Anterior cingulate cortex (tissue), 58 donors: ENCODE measurements at places on chromosomes 5 and 9.

GRCh38 chr5:60710362-60710761, 10.4 kb upstream of the DEPDC1B start:
- DNase-seq, result no peak

GRCh38 chr5:151214614-151215545, 9.0 kb downstream of the CCDC69 start:
- DNase-seq, result no peak

- DNase-seq, result no peak
Observed at GRCh38 chr5:148849461-148849860, 23.1 kb downstream of the ADRB2 start.

DNA sequence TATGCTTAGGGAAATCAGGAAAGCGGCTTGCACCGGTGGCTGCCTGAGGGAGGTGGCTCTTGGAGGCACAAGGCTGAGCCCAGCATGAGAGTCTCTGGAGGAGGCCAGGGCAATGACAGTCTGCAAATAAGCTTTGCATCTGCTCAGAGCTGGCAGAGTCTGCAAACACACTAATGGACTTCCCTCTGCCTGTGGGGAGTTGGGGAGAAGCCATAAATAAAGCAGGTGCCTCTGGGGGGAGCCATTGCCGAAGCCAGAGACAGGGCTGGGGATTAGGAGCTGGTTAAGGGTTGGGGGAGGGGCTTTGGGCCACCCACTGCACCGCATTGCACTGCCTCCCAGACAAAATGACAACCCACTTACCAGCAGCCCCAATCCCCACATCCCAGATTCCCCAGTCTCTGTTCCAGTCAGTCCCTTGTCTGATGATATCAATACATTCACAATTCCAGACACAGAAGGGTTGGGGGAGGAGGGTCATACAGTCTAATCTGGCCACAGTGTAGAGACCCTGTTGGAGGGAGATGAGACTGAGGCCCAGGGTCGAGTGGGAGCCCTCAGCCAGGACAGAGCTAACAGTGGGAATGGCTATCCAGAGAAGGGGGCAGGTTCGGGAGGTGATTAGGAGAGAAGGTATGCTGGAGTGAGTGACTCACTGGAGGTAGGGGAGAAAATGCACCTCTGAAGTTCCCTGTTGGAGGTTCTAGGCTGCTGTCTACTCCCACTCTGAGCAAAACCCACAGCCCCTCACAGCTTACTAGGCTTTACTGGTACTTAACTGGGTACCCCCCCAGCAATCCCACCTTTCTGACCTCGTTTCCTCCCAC, 53.7 kb downstream of the PAX5 start:
- no peak for DNase-seq

DNA sequence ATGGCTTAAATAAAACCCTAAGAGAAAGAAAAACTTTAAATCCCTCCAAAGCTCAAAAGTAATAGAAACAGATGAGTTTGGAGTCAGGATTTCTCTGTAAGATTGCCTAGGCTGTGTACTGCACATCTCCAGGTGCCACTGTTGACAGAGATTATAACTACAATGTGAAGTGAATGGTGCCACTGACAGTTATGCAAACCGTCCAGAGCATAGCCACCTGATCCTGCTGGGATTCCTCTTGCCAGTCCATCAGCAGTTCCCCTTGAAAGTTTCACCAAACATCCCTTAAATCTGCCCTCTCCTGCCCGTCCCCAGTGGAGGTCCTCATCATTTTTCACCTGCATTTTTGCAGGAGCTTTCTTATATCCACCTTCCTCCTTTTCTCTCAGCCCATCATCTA, 42.5 kb downstream of the FXN start:
- DNase-seq, result no peak

- no peak for DNase-seq
Observed at GRCh38 chr9:73684601-73685000, 532.9 kb downstream of the ANXA1 start.

DNA sequence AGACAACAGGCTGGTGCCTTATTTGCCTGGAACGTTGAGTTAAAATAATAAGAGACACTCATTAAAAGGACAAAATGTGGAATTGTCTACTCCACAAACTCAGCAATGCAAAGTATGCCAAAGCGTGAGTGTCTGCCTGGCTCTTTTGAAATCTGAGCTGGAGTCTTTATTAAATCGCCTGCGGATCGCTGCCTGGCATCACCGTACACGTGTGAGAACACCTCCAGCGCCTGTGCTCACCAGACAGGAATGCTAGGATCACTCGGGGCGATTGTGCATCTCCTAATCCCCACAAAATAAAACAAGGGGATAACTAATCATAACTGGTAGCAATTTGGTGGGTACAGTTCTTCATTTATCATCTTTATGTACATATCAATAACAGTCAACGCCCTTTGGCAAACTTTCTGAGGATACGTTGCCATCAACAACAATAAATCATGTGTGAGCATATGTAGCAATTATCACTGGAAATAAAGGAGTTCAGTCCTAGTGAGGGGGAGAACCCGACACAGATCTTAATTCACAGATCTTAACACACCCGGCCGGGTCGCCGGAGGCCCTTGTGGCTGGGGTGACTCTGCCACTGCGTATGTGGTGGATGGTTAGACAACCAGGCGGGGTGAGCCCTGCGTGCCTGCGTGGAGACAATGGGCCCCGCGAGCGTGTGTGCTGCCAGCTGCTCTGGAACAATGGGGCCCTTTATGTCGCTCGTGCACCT, 284.9 kb upstream of the IRX1 start:
- DNase-seq, result peak; percentile 44

- no peak for DNase-seq
Observed at GRCh38 chr9:89470224-89470839, 27.6 kb downstream of the SEMA4D start.

GRCh38 chr5:61610678-61611024, 278.6 kb downstream of the ZSWIM6 start:
- no peak for DNase-seq

- DNase-seq, result no peak
Observed at GRCh38 chr9:1434052-1434767, 384.1 kb downstream of the DMRT2 start.

DNA sequence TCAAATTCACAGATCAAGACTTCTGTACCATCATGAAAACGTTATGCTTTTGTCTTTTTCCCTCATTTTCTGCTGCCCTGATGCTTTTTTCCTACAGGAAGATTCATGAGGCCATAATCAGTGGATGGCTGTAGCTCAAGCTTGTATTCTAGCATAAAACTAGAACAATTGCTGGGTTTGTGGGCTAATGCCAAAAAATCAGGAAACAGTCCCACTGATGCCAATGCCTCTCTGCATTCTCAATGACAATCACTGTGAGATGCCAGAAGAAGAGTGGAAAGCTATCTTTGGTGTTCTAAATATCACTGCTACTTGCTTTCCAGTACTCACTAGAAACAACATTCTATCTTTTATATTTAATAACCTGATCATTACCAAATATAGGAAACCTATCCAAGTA, 33.3 kb upstream of the FAM170A start:
- peak; percentile 3 for DNase-seq

- no peak for DNase-seq
Observed at GRCh38 chr9:79694208-79694607, 122.4 kb downstream of the TLE4 start.

GRCh38 chr9:30504502-30504905, 1879.9 kb upstream of the ACO1 start:
- no peak for DNase-seq

- no peak for DNase-seq
Observed at GRCh38 chr5:119022017-119022745, 33.8 kb upstream of the DTWD2 start.

DNA sequence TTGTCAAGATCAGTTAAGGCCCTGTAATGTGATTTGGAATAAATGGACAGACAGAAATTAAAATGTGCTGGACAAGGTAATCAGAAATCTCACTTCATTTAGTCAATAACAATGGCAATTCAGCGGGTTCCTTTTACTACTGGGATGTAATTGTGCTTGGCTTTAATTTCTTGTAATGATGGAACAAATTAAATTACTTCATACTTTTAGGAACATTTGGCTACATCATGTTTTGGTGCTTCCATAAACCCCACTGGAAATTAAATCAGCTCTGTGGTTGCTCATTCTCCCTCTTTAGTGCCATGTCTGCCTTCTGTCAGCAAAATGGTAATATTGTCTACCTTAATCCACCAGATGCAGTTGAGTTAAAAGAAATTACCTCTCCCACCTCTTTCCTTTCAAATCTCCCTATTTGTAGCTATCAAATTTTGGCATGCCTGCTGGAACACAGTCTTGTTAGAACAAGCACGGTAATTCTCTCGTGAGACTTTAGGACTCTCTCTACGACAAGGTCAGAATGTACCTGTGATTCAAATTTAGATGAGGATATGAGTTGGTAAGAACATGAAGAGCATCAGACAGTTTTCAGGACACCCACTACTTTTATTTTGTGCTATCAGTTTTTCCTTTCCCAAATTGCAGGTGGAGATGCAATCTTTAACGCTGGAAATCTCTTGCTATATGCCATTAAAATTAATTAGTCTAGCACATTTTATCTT, 476.3 kb downstream of the RAB3C start:
- no peak for DNase-seq

DNA sequence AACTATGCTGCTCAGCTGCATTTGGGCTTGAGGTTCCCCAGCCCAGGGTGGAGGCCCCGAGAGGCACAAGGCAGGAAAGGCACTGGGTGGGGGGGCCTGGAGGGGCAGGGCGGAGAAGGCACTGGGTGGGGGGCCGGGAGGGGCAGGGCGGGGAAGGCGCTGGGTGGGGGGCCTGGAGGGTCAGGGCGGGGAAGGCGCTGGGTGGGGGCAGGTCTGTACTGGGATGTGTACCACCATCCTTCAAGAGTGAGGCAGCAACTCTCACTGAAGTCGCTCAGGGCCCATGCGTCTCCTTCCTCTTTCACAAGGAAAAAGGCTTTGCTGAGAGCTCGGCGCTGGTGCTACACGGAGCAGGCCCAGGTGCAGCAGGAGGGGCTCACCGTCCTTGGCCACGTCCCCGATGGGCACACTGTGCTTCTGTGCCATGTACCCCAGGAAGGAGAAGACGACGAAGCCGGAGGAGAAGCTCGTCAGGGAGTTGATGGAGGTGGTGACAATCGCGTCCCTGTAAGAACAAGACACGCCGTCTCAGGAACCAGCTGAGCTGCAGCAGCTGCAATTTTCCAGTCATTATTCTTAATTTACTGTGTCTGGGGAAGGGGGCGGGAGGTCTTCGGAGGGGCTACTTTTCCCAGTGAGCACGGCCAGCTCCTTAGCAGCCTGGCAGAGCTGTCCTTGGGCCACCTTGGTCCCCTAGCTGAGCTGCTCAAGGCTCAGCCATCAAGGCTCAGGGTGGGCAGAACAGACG, 30.8 kb downstream of the SLC6A3 start:
- DNase-seq, result no peak
